ENCODE measurements at places on chromosomes 4 and X.

- no peak for DNase-seq
Measured at GRCh38 chr4:3364634-3365314, 72.0 kb downstream of the RGS12 start.

GRCh38 chr4:181819946-181820345 is 423.3 kb upstream of the TENM3 start:
- DNase-seq: no peak

GRCh38 chr4:77021614-77022089 is 54.1 kb downstream of the CCNI start:
- peak; percentile 95 for DNase-seq

DNA sequence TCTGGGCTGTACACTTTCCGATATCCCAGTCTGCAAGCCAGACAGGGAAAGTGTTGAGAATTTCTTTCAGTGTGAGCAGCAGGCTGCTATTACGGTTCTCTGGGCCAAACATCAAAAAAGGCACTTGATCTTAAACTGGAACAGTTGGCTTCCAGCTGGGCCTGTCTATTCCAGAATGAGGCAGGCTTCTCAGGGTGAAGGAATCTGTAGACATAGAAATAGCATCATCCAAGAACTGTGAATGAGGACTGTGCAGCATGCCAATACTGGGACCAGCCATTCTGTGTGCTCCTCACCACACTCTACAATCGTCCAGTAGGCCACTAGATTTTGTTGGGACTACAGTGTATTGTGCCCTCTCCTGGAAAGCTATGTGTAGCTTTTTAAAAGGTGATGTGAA is 31.1 kb downstream of the ART3 start:
- DNase-seq: no peak

- DNase-seq: peak; percentile 68
Measured at GRCh38 chr4:176789955-176790354, 2.8 kb downstream of the VEGFC start.

- peak; percentile 39 for DNase-seq
Measured at GRCh38 chrX:40298572-40299479, 201.1 kb upstream of the BCOR start.

GRCh38 chrX:6851140-6851539 is 296.4 kb upstream of the STS start:
- no peak for DNase-seq

- peak; percentile 35 for DNase-seq
Measured at GRCh38 chrX:44874420-44875184, 1.6 kb downstream of the KDM6A start.

- DNase-seq: no peak
Measured at GRCh38 chrX:153688071-153688470, 345 bp downstream of the SLC6A8 start.

DNA sequence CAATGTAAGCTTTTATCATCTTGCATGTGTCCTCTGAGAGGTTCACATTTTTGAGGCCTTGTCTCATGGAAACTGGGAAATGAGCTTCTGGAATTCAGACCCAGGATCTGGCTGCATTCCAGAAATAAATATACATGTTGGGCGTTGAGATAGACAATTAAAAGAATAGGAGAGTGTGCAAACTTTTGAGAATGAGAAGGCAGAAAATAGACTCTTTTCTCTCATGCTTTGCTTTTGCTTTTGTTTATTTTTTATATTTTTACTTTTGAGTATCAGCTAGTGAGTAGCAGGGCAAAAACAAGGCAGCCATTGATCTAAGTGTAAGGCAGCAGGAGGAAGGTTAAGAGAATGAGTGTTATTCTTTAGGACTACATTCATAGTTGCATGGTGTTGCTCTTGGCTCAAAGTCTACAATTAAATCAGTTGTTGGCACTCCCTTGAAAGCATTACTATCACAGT is 12.4 kb downstream of the SHROOM3 start:
- no peak for DNase-seq

GRCh38 chrX:133749370-133749769 is 236.0 kb downstream of the GPC3 start:
- no peak for DNase-seq

DNA sequence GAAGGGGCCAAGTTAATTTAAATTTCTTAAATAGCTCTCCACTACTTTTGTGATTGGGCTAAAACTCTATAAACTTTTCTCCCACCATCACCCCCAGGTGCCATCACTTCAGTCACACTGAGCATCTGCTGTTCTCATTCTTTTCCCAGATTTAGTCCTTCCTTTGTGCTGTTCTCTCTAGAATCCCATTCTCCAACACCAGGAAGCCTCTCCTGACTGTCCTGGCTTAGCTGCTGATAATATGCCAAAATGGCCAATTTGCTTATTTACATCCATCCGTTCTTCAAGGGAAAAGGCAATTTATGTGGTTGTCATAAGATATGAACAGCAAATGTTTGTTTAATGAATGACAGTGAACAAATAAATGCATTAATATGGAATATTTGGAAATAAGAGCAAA is 44.1 kb downstream of the FGFBP1 start:
- DNase-seq: no peak

DNA sequence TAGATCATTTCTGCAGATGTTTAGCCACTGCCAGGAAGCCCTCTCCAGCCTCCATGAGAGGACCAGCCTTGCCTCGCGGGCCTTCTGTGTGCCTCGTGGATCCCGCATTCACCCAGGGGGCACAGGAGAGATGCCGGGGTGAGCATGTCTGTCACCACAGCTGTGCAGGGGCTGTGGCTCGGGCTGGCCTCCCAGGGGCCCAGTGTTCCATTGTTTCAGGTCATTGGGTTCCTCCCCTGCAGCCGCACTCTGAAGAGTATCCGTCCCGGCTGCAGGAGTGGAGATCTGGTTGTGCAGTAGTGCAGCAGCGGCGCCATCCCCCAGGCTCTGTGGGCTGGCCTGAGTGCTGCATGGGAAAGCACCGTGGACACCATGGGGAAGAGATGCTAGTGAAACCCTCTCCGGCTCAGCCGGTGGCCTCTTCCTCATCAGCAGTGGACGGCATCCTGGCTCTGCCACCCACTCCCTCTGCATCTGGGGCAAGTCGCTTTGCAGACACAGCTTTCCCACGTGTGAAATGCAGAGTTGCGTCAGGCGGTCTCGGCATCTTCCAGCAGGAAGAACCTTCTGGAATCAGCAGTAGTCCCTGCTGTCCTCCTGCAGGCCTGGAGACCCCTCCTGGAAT is 29.1 kb downstream of the TBC1D14 start:
- DNase-seq: no peak

DNA sequence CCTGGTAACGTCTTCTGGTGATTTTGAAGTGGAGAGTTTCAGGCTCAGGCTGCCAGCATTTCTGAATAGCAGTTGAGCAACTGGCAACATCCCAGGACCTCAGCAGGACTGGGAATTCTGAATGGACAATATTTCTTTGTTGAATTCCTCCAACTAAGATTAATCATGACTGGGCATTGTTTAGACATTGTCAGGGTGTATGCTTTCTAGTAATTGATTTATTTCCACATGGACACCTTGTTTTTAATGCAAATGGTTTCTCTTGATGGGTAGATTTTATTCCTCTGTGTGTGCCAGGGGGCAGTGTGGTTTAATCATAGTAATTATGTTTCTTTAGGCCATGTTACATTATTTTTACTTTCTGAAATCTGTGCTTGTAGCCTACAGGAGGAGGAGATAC is 1004.7 kb upstream of the LCORL start:
- DNase-seq: peak; percentile 24

GRCh38 chr4:106116025-106116424 is 200.0 kb downstream of the TBCK start:
- DNase-seq: peak; percentile 34

DNA sequence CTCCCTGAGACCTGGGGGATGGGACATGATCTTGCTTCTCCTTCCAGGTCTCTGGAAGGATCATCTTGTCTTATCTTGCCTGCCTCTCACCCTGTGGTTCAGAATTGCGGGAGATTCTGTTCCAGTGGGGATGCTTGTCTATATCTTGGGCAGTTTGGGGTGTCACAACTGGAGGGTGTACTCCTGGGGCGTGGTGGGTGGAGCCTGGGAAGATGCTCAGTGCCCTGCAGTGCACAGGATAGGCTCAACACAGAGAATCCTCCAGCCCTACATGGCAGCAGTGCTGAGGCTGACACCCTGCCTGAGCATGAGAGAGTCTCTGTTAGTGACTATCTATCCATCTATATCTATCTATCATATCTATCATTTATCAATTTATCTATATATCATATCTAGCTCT is 7.7 kb downstream of the P2RY8 start:
- DNase-seq: no peak

GRCh38 chr4:118682928-118683327 is 2.3 kb upstream of the METTL14 start:
- DNase-seq: peak; percentile 14

GRCh38 chrX:139158256-139158655 is 372.3 kb upstream of the F9 start:
- DNase-seq: no peak

DNA sequence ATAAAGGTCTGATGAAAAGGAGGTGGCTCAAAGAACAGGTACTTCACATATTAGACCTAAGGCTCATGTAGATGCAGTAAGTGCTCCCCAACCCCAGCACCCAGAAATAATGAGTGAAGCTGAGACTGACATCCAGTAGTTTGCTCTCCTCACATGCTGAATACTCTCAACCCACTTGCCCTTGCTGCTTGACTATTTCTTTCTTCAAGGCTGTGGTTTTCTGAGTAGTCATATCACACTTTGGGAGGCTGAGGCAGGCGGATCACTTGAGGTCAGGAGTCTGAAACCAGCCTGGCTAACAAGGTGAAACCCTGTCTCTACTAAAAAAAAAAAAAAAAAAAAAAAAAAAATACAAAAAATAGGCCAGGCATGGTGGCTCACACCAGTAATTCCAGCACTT is 51.5 kb upstream of the PRPS1 start:
- no peak for DNase-seq

GRCh38 chrX:147736045-147736444 is 175.7 kb upstream of the FMR1 start:
- DNase-seq: no peak

DNA sequence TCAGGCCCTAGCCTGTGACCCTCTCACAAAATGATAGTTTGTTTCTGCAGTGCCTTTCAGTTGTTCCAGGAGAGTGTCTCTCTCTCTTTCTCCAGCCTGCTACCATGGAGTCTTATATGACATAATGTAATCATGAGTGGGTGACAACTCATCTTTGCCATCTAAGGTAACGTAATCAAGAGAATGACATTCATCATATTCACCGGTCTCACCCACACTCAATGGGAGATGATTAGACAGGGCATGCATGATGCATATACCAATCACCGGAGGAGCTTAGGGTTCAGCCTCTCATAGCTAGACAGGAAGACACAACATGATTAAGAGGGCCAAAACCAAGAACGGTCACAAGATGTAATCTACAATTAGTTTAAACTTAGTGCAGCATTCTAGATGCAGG is 97.1 kb upstream of the FAM9B start:
- no peak for DNase-seq

DNA sequence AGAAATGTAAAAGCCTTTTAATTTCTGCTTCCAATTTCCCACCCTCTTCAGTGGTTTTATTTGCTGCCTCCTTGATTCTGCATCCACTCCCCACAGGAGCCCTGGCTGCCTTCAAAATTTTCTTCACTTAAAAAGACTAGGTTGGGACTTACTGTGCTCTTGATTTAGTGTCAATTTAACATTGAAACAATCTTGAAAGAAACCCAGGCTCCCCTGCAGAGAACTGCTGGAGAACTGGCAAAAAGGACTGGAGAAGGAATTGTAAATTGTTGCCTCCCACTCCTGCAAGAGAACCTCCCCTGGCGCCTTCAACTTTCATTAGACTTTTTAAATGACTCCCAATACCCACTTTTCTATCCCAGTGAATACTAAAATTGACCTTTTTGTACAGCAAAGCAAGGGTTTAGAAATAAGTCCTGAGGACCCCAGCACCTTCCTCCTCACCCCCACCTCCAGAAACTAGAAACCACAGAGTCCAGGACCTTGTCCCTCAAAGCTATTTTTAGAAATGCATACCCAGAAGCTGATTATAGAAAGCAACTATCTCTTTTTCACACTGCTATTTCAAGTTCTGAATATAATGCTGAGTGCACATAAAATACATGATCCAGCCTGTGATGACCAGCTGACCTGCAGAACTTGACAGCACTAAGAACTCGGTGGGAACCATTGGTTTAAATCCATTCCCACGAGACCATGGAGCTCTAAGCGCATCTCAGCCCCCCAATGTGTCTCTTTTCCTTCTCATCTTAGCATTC is 155.5 kb downstream of the INPP4B start:
- no peak for DNase-seq

DNA sequence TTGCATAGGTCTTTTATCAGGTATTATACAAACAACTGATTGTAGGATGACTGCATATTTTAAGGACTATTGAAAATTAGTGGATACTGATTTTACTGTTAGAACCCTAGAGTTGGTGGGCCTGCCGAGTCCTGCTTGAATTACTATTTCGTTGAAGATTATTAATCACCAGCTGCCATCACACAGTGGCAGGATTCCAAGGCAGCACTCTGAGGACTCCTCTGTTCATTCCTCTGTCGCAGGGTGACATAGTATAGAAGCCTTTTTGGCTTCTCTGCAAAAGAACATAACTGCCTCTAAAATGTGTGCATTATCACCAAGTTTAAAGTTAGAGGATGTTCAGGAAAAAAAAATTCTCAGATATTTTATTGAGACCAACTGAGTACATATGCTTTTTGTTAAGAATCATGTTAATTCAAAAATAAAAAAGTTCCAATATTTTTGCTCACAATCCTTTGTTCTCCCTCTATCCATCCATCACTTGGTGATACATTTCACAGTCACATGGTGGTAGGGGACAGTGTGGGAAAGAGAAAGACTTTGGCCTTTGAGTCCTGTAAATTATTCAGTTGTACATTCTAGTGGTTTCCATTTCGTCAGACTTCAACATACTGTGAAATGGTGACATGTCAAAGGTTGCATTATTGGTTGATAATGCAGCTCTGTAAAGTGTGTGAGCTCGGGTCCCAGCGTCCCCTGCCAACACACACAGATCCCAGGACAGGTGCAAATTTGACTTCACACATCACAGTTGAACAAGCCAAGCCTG is 332.5 kb downstream of the GRID2 start:
- DNase-seq: no peak

- DNase-seq: no peak
Measured at GRCh38 chr4:82823062-82823461, 24.5 kb upstream of the SCD5 start.

GRCh38 chr4:76012388-76012801 is 5.1 kb upstream of the CXCL9 start:
- DNase-seq: no peak

DNA sequence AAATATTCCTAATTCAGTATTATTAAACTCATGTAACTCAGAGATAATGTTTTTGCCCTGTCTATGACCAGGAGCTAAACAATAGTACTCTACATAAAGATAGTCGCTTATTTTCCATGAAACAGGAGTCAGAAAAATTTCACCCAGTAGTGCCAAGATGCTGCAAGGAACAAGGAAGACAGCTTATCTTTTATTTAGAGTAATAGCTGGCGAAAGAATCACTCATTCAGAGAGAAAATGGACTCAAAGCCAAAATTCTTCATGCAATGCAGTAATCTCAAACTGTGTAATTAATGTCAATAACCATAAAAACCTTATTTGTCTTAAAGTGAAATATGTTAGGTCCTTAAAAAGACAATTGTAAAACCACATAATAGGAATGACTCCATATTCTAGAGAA is 477.8 kb downstream of the ANKRD50 start:
- no peak for DNase-seq
